ENCODE measurements at places on chromosomes 11 and 22.
A peak's percentile ranks its signal among the peaks of the same experiment; 100 is the strongest.

DNA sequence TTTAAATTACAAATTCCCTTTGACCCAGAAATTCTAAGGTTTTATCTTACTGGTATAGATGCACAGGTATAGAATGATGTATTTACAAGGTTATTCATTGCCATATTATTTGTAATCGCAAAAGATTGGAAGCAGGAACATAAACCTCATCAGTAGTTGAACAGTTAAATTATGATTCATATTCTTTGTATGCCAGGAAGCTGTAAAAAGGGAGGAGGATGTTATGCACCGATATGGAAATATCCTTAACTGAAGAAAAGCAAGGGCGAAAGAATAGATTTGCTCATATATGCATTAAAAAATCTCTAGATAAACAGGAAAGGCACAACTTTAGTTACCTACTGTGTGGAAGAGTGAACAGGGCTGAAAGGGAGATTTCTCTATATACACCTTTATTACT lies 36.7 kb downstream of the PPFIA1 start:
- no peak for DNase-seq

DNA sequence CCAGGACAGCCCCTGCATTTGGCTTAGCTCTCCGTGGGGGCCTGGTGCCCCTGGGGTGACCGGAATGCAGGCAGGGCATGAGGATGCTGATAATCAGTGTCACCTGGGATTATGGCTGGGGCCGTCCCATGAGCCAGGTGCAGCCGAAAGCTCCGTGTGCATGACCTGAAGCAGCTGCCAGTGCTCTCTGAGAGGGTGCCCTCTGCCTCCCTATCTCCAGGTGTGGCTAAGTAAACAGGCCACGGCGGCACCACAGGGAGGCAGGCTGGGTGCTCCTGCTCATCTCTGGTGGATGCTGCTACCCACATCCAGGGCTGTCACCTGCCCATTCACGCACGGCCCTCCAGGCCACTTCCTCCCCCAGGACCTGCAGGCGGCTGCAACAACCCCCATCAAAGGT lies 29.8 kb downstream of the DUSP8 start:
- no peak for DNase-seq

DNA sequence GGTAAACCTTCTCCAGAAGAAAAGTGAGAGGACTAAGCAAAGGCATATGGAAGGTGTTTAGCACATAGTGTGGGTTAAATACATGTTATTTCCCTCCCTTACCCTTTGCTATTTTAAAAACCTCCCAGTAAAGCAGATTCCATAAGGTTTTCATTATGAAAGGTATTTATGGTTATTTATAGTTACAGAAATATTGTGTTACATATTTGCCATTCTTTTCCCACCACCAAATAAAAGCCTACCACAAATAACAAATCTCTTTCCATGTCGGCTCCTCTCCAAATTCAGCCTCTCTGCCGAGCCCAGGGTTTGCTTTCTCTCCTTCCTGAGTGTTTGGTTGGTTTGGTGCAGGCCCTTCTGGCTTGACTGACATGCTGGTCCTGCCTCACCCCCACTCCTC lies 64.4 kb downstream of the INSC start:
- no peak for DNase-seq

DNA sequence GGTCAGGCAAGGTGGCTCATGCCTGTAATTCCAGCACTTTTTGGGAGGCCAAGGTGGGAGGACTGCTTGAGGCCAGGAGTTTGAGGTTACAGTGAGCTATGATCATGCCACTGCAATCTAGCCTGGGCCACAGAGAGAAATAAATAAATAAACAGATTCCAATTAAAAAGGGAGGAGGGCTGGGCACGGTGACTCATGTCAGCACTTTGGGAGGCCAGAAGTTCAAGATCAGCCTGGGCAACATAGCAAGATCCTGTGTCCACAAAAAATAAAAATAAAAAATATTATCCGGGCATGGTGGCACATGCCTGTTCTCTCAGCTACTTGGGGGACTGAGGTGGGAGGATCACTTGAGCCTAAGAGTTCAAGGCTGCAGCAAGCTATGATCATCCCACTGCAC lies 7.5 kb downstream of the CYB561A3 start:
- no peak for DNase-seq

- no peak for DNase-seq
Observed at GRCh38 chr11:18427240-18427639, 15.1 kb downstream of the LDHC start.

- DNase-seq = no peak
Observed at GRCh38 chr11:128775468-128775867, 81.6 kb downstream of the FLI1 start.

DNA sequence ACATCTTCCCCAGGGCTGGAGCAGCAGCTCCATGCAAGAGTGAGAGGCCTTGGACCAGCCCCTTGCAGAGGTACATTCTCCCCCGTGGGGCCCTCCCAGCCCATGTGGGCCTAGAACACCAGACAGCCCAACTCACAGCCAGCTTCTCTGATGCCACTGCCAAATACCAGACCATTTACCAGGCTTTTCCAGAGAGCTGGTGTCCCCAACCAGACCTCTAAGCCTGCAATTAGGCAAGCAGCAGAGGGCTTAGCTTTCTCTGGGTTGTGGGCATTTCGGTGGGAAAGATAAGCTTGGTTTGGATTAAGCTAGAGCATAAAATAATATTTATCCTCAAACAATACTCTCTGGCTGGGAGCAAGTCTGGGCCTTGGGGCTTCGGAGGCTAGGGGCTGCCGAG lies 75.6 kb downstream of the TP53I11 start:
- DNase-seq = no peak

GRCh38 chr22:17138513-17138912 lies 17.4 kb upstream of the TMEM121B start:
- DNase-seq = no peak

GRCh38 chr22:24154826-24155225 lies 26.5 kb upstream of the SUSD2 start:
- no peak for DNase-seq

DNA sequence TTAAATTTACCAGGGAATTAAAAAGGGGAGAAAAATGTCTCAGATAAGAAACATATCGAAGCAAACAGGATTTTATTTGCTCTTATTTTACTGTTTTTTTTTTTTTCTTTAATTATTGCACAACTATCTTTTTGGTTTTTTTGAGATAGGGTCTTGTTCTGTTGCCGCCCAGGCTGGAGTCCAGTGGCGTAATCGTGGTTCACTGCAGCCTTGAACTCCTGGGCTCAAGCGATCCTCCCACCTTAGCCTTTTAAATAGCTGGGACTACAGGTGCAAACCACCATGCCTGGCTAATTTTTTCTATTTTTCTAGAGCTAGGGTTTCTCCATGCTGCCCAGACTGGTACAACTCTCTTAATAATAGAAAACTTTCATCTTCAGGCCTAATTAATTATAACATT lies 32.5 kb downstream of the DRG1 start:
- DNase-seq = no peak

DNA sequence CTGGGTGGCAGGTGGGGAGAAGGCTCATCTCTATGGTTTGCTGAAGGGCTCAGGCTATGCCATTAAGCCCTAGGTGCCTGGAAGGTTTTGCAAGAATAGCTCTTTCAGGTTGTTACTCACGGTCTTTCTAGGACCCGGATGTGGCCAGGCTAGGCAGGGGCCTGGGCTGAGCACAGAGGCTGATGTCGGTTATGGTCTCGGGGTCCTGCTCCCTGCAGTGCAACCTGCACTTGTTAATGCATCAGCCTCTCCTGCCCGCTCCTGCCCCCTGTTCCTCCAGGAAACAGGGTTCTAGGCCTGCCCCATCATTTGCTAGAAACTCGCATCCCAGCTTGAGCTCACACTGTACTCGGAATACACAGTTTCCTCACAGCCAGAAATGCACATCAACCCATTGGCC lies 79.1 kb upstream of the SLC22A12 start:
- DNase-seq = no peak

DNA sequence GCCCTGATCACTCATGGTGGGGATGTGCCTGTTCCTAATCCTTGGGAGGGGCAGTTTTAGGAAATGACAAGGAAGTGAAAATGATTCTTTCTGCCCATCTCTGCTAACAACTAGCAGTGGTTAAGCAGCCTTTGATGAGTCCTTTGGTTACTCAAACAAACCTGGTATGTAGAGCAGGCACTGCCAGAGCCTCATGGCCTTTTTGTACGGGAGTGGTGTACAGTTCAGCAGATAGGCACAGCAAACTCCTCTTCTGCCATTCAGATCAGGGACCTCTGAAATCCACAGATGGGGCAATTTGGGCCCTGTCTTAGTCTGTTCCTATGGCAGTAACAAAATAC lies 66.2 kb downstream of the FZD4 start:
- no peak for DNase-seq

DNA sequence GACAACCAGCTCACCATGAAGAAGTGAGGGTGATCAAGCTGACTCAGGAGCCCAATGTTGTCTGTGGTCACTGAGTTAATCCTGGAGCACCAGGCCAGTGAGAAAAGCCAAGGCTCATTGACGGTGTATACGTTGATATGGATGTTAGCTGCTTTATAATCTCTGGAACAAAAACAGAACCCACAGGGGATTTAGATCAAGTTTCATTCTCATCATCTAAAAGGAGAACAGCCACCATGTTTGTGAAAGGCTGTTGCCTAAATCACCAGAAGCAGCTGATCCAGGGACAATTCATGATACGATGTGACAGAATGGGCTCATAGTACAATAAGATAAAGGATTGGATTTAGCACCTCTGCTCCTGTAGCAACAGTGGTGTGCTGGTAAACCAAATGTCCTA lies 68.5 kb downstream of the GDPD4 start:
- DNase-seq = no peak

- no peak for DNase-seq
Observed at GRCh38 chr11:112178428-112178827, 3.1 kb downstream of the BCO2 start.

GRCh38 chr11:95419915-95420314 lies 188.9 kb upstream of the SESN3 start:
- DNase-seq = no peak

DNA sequence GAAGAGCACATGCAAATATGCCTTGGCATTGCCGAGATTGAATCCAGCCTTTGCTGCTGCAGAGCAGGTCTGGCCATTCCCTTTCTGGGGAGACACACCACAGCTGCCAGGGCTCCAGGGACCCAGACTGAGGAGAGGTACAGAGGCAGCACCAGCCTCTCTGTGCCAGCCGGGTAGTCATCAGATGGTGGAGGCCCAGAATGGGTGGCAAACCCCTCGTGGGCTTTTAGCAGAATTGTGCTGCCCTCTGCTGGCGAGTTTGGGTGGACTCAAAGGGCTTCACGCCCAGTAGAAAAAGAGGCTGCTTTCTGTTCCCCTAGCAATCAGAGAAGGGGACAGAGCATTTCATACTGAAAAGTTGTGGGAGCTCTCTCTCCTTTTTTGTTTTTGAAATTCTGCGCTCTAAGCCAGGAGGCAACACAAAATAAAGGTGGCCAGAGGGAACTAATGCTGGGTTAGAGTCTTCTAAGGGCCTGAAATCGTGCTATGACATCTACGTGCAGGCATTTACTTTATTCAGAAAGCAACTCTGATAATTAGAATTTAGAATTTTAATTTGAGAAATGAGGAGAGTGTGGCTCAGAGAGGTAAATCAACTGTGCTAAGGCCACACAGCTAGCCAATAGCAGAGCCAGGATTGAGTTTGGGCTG lies 158.8 kb upstream of the NAV2 start:
- DNase-seq = peak; percentile 63

- DNase-seq = no peak
Observed at GRCh38 chr11:74443071-74443864, 24.1 kb downstream of the KCNE3 start.

- DNase-seq = no peak
Observed at GRCh38 chr11:70551351-70552166, 153.2 kb downstream of the CTTN start.

- no peak for DNase-seq
Observed at GRCh38 chr11:69660001-69660500, 15.1 kb downstream of the LTO1 start.

GRCh38 chr11:90134478-90135003 lies at the start of gene NAALAD2:
Gene NAALAD2 (plus strand): TSS chr11:90134663. CDS start chr11:90134759, 96 bp downstream.
- DNase-seq = no peak

DNA sequence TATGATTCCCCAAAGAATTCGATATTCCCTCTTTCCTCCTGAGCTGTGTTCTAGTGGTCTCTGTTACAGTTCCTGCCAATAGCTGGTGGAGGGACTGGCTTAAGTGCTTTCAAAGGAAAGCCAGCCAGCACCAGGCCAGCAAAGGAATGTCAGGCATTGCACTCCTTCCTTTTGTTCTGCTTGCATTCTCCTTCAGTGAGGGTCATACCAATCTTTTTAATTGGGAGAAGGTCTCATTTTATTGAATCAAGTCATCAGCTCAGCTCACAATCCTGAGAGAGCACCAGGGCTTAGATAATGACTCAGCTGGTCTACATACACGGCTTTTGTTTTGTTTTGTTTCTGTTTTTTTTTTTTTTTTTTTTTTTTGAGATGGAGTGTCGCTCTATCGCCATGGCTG lies 222.9 kb downstream of the NAV2 start:
- no peak for DNase-seq

DNA sequence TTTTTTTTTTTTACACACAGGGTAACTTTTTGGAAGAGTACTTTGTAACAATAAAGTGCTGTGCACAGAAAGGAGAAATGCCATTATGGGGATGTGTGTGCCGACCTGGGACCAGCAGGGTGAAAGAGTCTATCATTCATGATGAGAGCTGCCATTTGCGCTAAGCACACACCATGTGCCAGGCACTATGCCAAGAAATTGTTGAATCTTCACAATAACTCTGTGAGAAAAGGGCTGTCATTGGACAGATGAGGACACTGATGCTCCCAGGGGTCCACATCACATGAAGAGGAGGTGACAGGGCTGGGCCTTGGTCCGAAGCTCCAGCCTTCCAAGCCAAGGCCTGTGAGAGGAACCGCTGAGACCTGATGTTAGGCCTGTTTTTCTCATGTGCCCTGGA lies 5.6 kb downstream of the DUSP18 start:
- DNase-seq = no peak

DNA sequence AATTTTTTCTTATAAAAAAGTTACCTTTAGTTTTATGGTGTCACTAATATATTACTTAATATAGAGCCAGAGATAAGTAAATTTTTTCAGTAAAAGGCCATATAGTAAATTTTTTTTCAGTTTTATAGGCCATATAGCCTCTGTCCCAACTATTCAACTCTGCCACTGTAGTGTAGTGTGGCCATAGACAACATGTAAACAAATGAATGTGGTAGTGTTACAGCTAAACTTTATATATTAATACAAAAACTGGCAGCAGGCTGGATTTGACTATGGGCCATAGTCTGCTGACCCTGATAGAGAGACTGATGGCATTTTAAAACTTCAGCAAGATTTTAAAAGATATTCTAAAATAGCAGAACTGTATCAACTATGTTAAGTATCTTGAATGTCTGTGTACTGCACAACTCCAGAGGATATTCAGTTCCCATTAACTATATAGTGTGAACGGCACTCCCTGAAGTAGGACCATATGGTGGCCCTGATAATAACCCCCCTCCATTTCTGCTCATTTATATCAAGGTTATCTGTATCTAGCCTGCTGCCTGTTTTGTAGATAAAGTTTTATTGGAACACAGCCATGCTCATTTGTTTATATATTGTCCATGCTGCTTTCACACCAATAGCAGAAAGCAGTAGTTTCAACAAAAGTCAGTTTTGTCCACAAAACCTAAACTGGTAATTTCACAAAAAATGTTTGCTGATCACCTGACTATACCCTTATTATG lies 71.6 kb downstream of the PRMT3 start:
- no peak for DNase-seq

- DNase-seq = no peak
Observed at GRCh38 chr11:67248653-67249052, 17.6 kb upstream of the GRK2 start.

GRCh38 chr11:68987211-68987610 lies 6.4 kb upstream of the MRGPRD start:
- DNase-seq = no peak

Measured in stimulated activated CD8-positive, alpha-beta memory T cell treated with anti-CD3 and anti-CD28 coated beads, Interleukin-7, amount 100 ng/mL, for 24 hours (primary cell).